M059J (cell line): ENCODE measurements at places on chromosomes 12 and 14.

GRCh38 chr14:89190765-89191513, 226.1 kb downstream of the FOXN3 start:
- DNase-seq = peak; percentile 40

DNA sequence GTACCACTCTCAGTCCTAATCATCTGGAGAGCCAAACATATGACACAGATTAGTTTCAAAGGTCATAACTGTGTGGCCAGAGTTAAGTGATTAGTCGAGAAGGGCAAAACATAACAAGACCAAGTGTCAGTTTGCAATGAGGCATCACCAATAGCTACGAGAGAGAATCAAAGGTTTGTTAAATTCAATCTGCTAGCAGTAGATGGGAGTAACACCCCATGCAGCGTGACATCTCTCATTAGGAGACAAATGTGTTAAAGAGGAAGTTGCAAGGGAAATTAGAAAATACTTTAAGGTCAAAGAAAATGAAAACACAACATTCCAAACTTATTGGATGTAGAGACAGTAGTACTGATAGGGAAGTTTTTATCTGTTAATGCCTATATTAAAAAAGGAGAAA, 135.7 kb upstream of the SYT10 start:
- DNase-seq = no peak

DNA sequence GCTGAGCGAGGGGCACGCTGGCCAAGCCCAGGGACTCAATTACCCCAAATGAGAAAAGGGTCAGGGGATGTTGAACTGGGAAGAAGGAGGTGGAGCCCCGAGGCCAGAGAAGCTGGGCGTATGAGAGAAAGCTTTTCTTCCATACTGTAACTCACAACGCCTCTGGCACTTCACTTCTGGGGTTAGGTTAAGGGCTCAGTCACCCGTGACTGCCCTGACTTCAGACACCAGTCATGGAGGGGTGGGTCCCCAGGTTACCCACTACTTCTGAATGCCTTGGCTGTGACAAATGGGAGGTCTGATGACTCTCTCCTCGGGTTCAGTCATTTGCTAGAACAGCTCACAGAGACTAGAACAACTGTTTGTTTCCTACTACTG, 5.5 kb upstream of the GPR132 start:
- no peak for DNase-seq

DNA sequence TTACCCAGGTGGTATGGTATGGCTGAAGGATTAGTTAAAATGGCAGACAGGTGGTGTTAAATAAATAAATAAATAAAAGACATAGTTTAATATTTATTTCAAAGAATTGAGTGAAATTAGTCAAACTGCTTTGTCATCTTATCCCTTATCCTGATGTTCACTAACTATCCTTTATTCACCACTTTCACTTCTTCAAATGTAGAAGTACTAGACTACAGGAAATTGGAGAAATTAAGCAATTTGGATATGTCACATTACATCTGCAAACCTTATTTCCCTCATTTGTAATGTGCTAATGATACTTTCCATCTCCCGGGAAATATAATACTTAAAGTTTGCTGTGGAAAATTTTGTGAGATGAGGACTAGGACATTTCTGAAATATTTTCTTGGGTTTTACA, 1195.7 kb downstream of the LRFN5 start:
- DNase-seq = no peak

DNA sequence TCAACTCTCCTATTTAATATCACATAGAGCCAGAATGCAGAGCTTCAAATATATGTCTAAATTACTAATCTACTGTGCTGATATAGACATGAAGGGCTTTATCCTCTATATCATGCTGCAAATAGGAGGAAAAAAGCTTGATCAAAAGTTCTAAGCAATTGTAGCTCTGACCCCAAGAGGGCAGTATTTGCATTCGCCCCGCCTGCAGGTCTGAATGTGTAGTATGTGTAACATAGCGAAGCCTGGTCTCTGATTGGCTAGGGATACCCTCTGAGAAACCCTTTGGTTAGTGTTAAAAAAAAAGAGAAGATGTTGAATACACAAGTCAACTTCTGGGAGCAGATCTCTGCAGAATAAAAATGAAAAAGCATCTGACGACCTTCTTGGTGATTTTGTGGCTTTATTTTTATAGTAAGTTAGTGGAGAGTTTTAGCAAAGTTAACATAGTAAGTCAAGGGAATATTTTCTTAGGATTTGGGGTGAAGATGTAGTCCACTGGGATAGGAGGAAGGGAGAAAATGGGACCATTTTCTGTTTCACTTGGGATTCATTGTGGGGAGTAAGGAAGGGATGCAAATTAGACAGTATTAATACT, 151.6 kb upstream of the OR4E1 start:
- no peak for DNase-seq

DNA sequence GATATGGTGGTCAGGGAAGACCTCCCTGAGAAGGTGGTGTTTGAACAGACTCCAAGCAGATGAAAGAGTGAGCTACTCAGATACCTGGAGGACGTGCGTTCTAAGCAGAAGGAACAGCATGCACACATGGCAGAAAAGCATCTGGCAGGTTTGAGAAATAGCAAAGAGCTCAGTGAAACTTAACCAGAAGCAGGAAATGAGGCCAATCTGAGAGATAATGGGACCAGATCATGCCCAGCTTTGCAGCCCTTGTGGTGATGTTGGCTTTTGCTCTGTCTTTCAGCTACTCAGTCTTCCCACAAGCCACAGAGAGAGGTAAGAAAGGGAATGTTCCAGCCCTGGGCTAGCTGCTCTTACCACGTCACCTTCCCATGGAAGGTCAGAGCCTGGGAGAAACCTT, 176.3 kb upstream of the GSC start:
- DNase-seq = no peak

- DNase-seq = peak; percentile 86
Measured at GRCh38 chr12:107236824-107237511, 143.6 kb upstream of the CRY1 start.

DNA sequence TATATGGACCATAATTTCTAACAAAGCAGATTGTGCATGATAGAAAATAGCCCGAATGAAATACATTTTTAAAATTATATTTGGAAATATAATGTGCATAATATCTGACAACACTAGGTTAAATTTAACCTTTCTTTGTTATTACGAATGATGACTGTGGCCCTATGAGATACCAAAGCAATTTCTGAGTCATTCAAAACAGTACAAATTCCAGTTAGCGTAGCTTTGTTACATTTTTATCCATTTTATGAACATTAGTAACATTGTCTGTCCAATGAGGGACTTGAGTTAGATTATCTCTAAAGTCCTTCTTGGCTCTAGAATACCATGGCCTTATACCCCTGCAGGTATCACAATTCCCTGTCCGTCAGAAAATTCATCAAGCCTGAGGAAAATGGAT, 39.0 kb upstream of the REP15 start:
- no peak for DNase-seq

GRCh38 chr12:47823422-47824086, 3.9 kb upstream of the HDAC7 start:
- no peak for DNase-seq

DNA sequence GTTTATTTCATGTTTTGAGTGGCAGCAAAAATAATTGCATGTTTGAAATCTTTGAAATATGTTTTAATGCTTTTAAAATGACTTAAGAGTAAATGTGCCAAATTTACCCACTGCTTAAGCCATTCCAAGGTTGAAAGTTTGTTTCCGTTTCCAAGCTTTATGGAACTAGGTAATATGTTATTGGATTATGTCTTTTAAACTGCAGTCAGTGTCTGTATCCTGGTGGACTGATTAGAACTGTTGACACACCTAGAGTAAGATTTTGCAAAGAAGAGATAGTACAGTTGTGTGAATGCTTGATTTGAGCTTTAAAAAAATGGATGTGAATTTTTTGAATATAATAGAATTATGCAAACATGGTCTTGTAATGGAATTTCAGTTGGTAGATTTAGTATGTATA, 135.1 kb downstream of the DERA start:
- DNase-seq = no peak

DNA sequence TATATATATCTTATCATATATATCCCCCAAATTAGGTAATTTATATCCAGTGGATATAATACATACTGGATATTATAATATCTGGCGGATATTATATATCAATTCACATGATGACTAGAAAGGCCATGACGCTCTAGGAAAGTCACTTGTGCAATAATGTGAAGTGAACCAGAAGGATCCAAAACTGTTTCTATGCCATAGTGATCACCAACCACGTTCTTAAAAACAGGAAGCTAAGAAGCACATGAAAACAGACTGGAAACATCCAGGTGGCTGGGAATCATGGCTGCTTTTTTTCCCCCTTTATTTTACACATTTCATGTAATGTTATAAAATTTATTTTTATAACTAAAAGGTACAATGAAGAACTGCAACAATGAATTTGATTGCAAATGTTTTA, 1.4 kb downstream of the GUCY2C start:
- no peak for DNase-seq

- DNase-seq = peak; percentile 45
Measured at GRCh38 chr12:71469258-71469750, 29.7 kb downstream of the LGR5 start.

DNA sequence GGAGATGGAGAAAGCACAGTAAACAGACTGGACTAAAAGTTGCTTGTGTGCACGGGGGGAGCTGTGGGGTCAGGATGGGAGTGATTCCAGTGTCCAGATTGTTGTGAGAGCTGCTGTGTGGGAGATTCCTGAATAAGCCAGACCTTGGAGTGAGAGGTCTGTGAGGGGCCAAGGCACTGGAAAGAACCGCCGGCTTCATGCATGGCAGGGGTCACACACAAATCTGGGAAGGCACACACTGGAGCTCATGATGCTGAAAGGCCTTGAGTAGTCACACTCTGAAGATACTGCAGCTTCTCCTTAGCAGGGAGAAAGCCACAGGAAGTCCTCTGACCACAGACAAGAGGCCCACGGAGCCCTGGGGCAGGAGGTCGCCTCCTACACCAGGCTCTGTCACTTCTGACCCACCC, 23.1 kb downstream of the ADCY6 start:
- DNase-seq = peak; percentile 51

GRCh38 chr12:67370979-67371378, 101.8 kb downstream of the CAND1 start:
- peak; percentile 33 for DNase-seq

DNA sequence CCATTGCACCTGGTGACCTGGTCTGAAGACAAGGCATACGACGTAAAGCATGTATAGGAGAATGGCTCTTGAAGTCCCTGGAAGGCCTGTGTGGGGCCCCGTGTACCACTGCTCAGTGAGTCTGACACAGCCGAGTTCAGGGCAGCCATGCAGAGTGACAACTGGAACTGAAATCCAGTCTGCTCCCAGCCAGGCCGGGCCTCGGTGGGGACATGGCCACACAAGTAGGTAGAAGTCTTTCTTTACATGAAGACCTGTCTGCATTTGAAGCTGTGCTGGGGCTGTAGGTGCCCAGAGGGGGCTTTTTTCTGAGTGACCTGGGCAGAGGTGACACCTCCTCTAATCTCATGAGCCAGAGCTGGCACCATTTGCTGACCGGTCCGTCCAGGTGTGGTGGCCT, 35.7 kb downstream of the ADGRD1 start:
- no peak for DNase-seq

- peak; percentile 4 for DNase-seq
Measured at GRCh38 chr14:41785696-41786095, 179.0 kb downstream of the LRFN5 start.

GRCh38 chr12:49043856-49044258, 16.7 kb downstream of the KMT2D start:
- DNase-seq = peak; percentile 27

DNA sequence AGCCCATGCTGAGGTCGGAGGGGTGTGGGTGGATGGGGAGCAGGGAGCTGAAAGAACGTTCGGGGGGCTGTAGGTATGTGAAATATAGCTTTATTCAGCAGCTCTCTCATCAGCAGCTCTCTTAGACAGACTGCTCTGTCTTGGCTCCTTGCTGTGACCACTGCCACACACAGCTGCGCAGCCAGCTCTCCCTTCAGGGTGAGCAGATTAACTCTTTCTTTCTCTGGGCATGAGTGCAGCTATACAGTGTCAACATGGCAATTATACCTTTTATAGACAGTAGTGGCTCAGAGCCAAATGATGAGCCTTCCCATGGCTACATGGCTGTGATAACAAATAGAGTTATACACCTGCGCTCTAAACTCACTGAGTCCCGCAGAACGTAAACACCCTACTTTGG, 137.7 kb upstream of the NEDD1 start:
- DNase-seq = no peak

- peak; percentile 63 for DNase-seq
Measured at GRCh38 chr12:76878099-76878898, 520 bp downstream of the CSRP2 start.

DNA sequence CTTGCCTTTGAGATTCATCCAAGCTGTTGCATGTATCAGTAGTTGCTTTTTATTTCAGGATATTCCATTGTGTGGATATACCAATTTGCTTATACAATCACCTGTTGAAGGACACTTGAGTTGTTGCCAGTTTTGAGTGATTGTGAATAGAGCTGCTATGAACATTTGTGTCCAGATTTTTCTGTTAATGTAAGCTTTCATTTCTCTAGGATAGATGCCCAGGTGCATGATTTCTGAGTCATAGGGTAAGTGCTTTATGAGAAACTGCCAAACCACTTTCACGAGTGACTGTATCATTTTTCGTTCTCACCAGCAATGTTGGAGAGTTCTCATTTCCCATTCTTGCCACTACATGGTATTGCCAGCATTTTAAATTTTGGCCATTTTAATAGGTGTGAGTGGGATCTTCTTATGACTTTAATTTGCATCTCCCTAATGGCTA, 434.6 kb upstream of the RGS6 start:
- DNase-seq = peak; percentile 73

DNA sequence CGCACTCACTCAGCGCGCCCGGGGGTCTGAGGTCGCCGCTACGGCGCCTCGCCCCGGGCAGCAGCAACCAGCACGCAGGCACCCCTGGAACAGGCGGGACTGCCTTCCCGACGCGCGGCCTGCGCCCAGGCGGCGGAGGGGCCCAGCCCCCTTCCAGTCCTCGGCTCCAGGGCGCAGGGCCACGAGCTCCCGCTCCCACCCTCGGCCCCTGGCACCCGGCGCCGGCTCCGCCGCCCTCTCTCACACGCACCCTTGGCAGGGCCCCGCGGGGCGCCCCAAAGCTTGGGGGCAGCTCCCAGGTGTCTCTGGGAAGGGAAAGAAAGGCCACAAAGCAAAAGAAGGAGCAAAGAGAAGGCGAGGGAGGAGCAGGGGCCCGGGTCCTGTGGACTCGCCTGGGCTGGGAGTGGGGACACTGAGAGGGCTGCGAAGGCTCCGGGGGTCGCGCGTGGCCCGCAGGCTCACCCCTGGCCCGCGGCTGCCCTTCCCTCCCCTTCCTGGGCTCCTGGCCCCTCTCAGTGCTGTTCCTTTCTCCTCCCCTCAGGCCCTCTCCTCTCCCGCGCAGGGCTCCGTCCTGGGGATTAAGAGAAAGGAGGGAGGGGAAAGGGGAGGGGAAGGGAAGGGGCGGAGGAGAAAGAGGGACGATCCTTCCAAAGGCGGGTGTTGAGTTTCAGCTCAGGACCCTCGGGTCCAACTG, 907 bp upstream of the EFS start:
- no peak for DNase-seq

GRCh38 chr14:51293149-51293911, 53.3 kb downstream of the TMX1 start:
- DNase-seq = peak; percentile 49

- no peak for DNase-seq
Measured at GRCh38 chr14:89248411-89249064, 168.5 kb downstream of the FOXN3 start.

GRCh38 chr12:68958322-68958721, 25.4 kb upstream of the CPM start:
- DNase-seq = no peak
